ENCODE measurements at places on chromosomes 5 and 9.

GRCh38 chr5:172377856-172378255 is 76.5 kb downstream of the SH3PXD2B start:
- H3K36me3 ChIP-seq: no peaks in the 10 kb centered on the region
- DNase-seq: no peak
- H3K4me1 ChIP-seq: no peaks in the 10 kb centered on the region

- H3K4me1 ChIP-seq: peaks cover 9% of the 10 kb centered on the region
- H3K4me3 ChIP-seq: no peak overlapping the region
- H3K27me3 ChIP-seq: no peaks in the 10 kb centered on the region
- no peak for DNase-seq
Observed at GRCh38 chr5:7642029-7642428, 208.9 kb downstream of the CFAP90 start.

- DNase-seq: no peak
- no peak overlapping the region for H3K4me3 ChIP-seq
- H3K36me3 ChIP-seq: peaks cover 83% of the 10 kb centered on the region
- peaks cover 10% of the 10 kb centered on the region for H3K4me1 ChIP-seq
Observed at GRCh38 chr5:151130235-151130921, 27.2 kb downstream of the ANXA6 start.

- H3K4me3 ChIP-seq: no peak overlapping the region
- no peak for DNase-seq
- no peak overlapping the region for H3K27ac ChIP-seq
- H3K36me3 ChIP-seq: no peaks in the 10 kb centered on the region
- H3K4me1 ChIP-seq: no peaks in the 10 kb centered on the region
- no peaks in the 10 kb centered on the region for H3K27me3 ChIP-seq
Observed at GRCh38 chr9:89534515-89535287, 36.8 kb upstream of the SEMA4D start.

- H3K4me3 ChIP-seq: no peak overlapping the region
- H3K27me3 ChIP-seq: no peaks in the 10 kb centered on the region
- DNase-seq: no peak
- no peaks in the 10 kb centered on the region for H3K36me3 ChIP-seq
- no peak overlapping the region for H3K27ac ChIP-seq
- H3K4me1 ChIP-seq: no peaks in the 10 kb centered on the region
Observed at GRCh38 chr9:132756214-132756845, 86.1 kb downstream of the GTF3C4 start.

- no peak for DNase-seq
- H3K4me1 ChIP-seq: no peaks in the 10 kb centered on the region
- no peaks in the 10 kb centered on the region for H3K36me3 ChIP-seq
Observed at GRCh38 chr5:123365156-123365555, 58.0 kb downstream of the CEP120 start.

DNA sequence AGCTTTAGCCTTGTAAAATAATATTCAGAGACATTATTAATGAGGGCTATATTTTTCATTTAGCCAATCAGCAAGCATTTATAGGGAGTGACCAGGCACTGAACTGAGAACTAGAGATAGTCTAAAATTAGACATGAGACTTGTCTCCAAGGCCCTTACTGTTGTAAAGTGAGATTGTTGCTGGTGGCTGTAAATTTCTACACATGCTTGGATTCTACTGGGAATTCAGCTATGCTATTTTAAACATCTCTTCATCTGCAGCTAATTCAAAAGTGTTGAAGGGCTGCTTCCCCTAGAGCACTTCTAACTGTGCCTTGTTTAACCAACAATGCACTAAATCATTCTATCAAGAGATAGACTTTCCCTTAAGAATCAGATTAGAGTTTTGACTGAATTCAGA is 67.4 kb downstream of the CHSY3 start:
- H3K27ac ChIP-seq: no peak overlapping the region
- H3K4me3 ChIP-seq: no peak overlapping the region
- no peaks in the 10 kb centered on the region for H3K27me3 ChIP-seq

DNA sequence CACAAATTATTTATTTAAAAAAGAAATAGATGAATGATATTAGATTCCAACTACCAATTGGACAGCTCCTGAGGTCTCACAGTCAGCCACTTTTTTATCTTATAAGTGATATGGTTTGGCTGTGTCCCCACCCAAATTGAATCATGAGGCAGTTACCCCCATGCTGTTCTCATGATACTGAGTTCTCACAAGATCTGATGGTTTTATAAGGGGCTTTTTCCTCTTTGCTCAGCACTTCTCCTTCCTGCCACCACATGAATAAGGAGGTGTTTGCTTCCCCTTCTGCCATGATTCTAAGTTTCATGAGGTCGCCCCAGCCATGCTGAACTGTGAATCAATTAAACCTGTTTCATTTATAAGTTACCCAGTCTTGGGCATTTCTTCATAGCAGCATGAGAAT is 12.9 kb downstream of the NLN start:
- H3K36me3 ChIP-seq: no peaks in the 10 kb centered on the region
- no peaks in the 10 kb centered on the region for H3K4me1 ChIP-seq
- H3K27ac ChIP-seq: no peak overlapping the region
- H3K27me3 ChIP-seq: no peaks in the 10 kb centered on the region

- H3K27me3 ChIP-seq: peaks cover 26% of the 10 kb centered on the region
- no peak for DNase-seq
- no peaks in the 10 kb centered on the region for H3K36me3 ChIP-seq
- no peak overlapping the region for H3K4me3 ChIP-seq
- no peaks in the 10 kb centered on the region for H3K4me1 ChIP-seq
Observed at GRCh38 chr5:11905206-11905605, 960 bp upstream of the CTNND2 start.

DNA sequence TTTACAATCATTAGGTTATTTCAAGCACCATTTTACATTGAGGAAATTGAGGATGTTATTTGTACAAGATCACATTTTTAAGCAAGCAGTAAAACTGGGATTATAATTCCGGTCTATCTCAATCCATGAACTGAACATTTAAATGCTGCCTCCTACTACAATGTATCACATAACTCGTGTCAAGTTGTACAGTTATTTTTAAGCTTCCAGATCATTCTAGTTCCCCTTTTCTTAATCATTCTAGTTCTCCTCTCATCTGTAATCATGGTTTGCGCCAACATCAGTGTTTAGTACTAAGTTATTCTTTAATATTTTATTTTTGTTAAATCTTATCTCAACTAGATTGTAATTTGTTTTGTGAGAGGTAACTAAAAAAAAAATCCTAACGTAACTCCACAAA is 2.4 kb upstream of the UHRF2 start:
- H3K4me1 ChIP-seq: peaks cover 11% of the 10 kb centered on the region
- no peaks in the 10 kb centered on the region for H3K27me3 ChIP-seq
- H3K4me3 ChIP-seq: no peak overlapping the region
- no peak overlapping the region for H3K27ac ChIP-seq

- no peaks in the 10 kb centered on the region for H3K4me1 ChIP-seq
- H3K36me3 ChIP-seq: no peaks in the 10 kb centered on the region
- no peak overlapping the region for H3K4me3 ChIP-seq
- H3K27ac ChIP-seq: no peak overlapping the region
- H3K27me3 ChIP-seq: no peaks in the 10 kb centered on the region
- no peak for DNase-seq
Observed at GRCh38 chr9:1383899-1384455, 333.8 kb downstream of the DMRT2 start.

DNA sequence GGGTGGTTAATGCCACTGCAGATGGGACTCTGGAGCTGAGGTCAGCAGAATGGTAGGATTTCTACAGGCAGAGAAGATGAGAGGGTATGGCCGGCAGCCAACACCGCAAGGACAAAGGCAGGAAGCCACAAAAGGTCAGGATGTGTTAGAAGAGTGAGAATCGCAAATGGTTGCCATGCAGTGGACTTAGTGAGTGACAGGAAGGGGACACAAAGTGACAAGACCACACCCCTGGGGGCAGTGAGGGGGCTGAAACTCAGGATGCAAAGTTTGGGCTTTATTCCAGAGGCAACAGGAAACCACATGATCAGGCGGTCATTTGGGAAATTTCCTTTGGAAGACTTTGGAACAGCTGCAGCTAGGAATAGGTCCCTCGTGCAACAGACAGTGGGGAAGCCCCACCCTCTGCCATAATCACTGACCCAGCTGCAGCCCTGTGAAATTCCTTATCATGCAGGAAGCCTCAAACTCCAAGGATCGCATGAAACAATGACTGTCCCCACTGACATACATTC is 14.2 kb upstream of the CCDC180 start:
- H3K4me1 ChIP-seq: peaks cover 20% of the 10 kb centered on the region
- peak overlapping the region; percentile 59 for H3K27ac ChIP-seq
- H3K4me3 ChIP-seq: no peak overlapping the region
- no peaks in the 10 kb centered on the region for H3K27me3 ChIP-seq
- no peaks in the 10 kb centered on the region for H3K36me3 ChIP-seq
- DNase-seq: peak; percentile 42

GRCh38 chr5:92864591-92864990 is 716.4 kb downstream of the NR2F1-AS1 start:
- H3K36me3 ChIP-seq: no peaks in the 10 kb centered on the region
- no peak for DNase-seq
- H3K4me3 ChIP-seq: no peak overlapping the region
- no peaks in the 10 kb centered on the region for H3K27me3 ChIP-seq
- H3K27ac ChIP-seq: no peak overlapping the region

GRCh38 chr5:71864730-71865601 is 145.9 kb downstream of the CARTPT start:
- no peak overlapping the region for H3K4me3 ChIP-seq
- no peaks in the 10 kb centered on the region for H3K4me1 ChIP-seq
- no peak overlapping the region for H3K27ac ChIP-seq

DNA sequence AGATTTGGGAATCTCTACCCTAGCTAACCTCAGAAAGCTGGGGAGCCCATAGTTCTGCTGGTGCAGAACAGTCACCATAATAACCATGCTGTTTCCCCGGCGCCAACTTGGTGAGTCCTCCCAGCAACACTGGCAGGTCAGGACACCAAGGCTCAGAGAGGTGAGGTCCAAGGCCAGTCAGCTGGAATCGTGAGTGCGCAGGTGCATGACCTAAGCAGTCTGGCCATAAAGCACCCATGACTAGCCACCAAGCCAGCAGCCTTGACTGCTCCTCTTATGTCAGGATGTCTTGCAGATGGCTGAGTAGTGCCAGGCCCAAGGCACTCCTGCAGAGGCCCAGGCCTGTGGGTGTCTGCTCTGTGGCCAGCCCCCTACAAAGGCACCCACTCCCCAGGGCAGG is 2.6 kb downstream of the RNF44 start:
- no peaks in the 10 kb centered on the region for H3K27me3 ChIP-seq
- no peak for DNase-seq
- peaks cover 37% of the 10 kb centered on the region for H3K4me1 ChIP-seq
- H3K36me3 ChIP-seq: no peaks in the 10 kb centered on the region
- peak overlapping the region; percentile 97 for H3K4me3 ChIP-seq
- H3K27ac ChIP-seq: peak overlapping the region; percentile 95

- H3K4me3 ChIP-seq: no peak overlapping the region
- H3K36me3 ChIP-seq: peaks cover 5% of the 10 kb centered on the region
- no peaks in the 10 kb centered on the region for H3K4me1 ChIP-seq
- H3K27ac ChIP-seq: no peak overlapping the region
- no peak for DNase-seq
Observed at GRCh38 chr5:15937708-15938107, 241.9 kb downstream of the MARCHF11 start.

DNA sequence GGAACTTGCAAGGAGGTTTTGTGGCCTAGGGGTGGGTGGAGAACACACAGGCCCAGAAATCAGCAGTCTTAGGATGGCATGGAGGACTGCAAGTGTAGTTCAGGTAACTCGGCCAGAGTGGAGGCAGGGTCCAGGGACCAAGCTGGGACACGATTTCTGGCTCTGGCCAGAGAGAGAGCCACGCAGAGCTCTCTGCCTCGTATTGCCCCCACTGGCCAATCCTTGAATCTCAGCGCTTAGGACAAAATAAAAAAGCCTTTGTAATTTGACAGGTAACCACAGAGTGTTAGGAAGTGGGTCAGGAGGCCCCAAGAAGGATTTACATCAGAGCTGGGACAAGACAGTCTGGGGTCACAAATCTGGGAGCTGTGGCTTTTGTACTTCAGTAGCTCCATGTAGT is 11.7 kb downstream of the MAP3K1 start:
- no peak for DNase-seq
- no peak overlapping the region for H3K27ac ChIP-seq
- H3K4me1 ChIP-seq: peaks cover 38% of the 10 kb centered on the region
- H3K27me3 ChIP-seq: no peaks in the 10 kb centered on the region
- no peaks in the 10 kb centered on the region for H3K36me3 ChIP-seq

DNA sequence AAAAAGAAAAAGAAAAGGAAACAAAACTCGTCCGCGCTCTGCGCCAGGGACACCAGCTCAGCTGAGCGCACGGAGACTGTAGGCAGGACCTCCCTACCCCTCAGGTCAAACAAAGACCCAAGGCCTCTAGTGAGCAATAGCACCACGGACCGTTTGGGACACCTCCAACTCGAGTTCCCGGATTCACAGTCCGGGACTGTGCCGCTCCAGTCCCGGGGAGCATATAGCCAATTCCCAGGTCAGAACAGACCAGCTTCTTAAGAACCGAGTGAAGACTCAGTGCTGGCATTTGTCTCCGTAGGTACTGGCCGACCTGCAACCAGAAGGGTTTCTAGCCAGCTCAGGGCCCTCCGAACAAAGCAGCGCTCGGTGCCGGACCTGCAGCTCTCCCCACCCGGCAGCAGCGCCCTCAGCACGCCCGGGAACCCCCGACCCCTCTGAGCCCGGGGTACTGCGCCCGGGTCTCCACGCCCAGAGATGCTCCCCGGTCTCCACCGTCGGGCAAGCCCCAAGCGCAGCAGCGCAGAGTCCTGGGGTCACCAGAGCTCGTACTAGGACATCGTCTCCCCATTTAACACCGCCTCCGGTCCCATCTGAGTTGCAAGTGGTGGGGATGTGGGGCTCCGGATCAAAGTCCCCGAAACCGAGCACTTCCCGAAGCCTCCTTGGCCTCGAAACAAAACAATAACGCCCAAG is 591 bp downstream of the ABCA1 start:
- H3K27ac ChIP-seq: peak overlapping the region; percentile 89
- peak; percentile 35 for DNase-seq
- no peaks in the 10 kb centered on the region for H3K36me3 ChIP-seq
- peaks cover 38% of the 10 kb centered on the region for H3K4me1 ChIP-seq

DNA sequence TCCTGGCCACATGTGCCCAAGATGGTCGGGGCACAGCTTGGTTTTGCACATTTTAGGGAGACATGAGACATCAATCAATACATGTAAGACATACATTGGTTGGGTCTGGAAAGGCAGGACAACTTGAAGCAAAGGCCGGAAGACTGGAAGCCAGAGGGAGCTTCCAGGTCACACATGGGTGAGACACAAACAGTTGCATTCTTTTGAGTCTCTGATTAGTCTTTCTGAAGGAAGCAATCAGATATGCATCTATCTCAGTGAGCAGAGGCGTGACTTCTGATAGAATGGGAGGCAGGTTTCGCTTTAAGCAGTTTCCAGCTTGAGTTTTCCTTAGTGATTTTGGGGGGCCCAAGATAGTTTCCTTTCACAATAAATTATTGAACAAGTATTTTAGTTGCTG is 172.5 kb downstream of the RASEF start:
- no peak overlapping the region for H3K27ac ChIP-seq
- DNase-seq: no peak
- no peaks in the 10 kb centered on the region for H3K27me3 ChIP-seq
- no peak overlapping the region for H3K4me3 ChIP-seq
- no peaks in the 10 kb centered on the region for H3K36me3 ChIP-seq
- H3K4me1 ChIP-seq: no peaks in the 10 kb centered on the region

- H3K4me3 ChIP-seq: no peak overlapping the region
- DNase-seq: no peak
- H3K4me1 ChIP-seq: no peaks in the 10 kb centered on the region
- H3K27ac ChIP-seq: no peak overlapping the region
Observed at GRCh38 chr5:131482617-131483016, 152.4 kb downstream of the RAPGEF6 start.

GRCh38 chr9:84775056-84775643 is 105.6 kb downstream of the NTRK2 start:
- no peaks in the 10 kb centered on the region for H3K36me3 ChIP-seq
- H3K27me3 ChIP-seq: no peaks in the 10 kb centered on the region
- no peak for DNase-seq
- no peak overlapping the region for H3K4me3 ChIP-seq

- peaks cover 27% of the 10 kb centered on the region for H3K4me1 ChIP-seq
- no peak overlapping the region for H3K4me3 ChIP-seq
- no peak for DNase-seq
- peak overlapping the region; percentile 27 for H3K27ac ChIP-seq
- H3K27me3 ChIP-seq: no peaks in the 10 kb centered on the region
Observed at GRCh38 chr9:5633243-5633642, 4.3 kb downstream of the RIC1 start.

All from gastrocnemius medialis (tissue), 4 donors.